ENCODE measurements at places on chromosomes 5 and 9. TPM values are rescaled to one million over a fixed set of nuclear protein-coding genes. Genes with fewer than 3 reads are reported as not detected.

Gene PTGER4
- total RNA-seq = 8.0 TPM

Gene LCN1
- total RNA-seq = not detected

Gene ESM1
- total RNA-seq = 0.17 TPM

Gene CTXN3
- not detected for total RNA-seq

Gene PSAT1
- total RNA-seq = 74.2 TPM

Gene PCDHGC3
- total RNA-seq = 11.0 TPM

Gene PCDHA6
- 9.3 TPM for total RNA-seq

Gene TOMM5
- total RNA-seq = 132 TPM

DNA sequence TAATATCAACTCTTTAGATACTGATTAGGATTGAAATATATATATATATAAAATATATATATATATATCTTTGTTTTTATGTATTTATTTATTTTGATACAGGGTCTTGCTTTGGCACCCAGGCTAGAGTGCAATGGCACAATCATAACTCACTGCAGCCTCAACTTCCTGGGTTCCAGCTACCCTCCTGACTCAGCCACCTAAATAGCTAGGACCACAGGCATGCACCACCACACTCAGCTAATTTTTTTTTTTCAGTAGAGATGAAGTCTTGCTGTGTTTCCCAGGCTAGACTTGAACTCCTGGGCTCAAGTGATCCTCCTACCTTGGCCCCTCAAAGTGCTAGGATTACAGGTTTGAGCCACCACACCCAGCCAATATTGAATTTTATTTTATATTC, 20.6 kb upstream of the CDH6 start:
- H3K4me1 ChIP-seq = no peaks in the 10 kb centered on the region
- H3K4me3 ChIP-seq = no peak overlapping the region
- H3K27me3 ChIP-seq = no peaks in the 10 kb centered on the region
- H3K27ac ChIP-seq = no peak overlapping the region
- DNase-seq = no peak
- H3K36me3 ChIP-seq = no peaks in the 10 kb centered on the region

GRCh38 chr5:143933451-143933850, 121.5 kb downstream of the HMHB1 start:
- peaks cover 5% of the 10 kb centered on the region for H3K4me1 ChIP-seq
- H3K27me3 ChIP-seq = no peaks in the 10 kb centered on the region
- H3K4me3 ChIP-seq = no peak overlapping the region
- H3K27ac ChIP-seq = peak overlapping the region; percentile 62

DNA sequence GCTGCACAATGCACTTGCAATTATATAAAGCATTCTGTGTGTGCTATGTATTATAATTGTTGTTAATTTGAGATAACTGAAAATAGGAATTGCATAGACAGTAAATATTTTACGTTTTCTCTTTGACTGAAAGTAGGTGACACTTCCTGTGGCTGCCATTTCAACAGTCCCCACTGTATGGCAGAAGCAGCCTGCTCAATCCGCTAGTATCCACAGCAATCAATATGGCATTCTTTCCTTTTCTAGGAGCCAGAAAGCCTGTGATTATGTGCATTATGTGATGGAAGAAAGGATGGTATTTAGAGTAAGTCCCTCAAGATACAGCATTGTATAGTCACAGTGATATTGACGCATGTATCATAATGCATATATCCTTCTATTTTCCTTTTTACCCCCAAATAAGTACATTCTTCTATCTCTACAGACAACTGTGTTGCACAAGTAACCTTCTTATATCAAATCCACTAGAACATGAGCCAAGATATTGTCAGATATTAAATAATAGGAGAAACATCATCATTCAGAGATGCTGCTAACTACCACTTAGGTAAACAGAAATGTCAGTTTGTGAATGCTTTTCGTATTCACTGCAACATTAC, 59.7 kb downstream of the CARTPT start:
- peaks cover 6% of the 10 kb centered on the region for H3K27me3 ChIP-seq
- no peak for DNase-seq
- no peak overlapping the region for H3K27ac ChIP-seq
- H3K36me3 ChIP-seq = no peaks in the 10 kb centered on the region
- H3K4me3 ChIP-seq = no peak overlapping the region

GRCh38 chr5:107157809-107158208, 512.9 kb downstream of the EFNA5 start:
- H3K36me3 ChIP-seq = no peaks in the 10 kb centered on the region
- no peak overlapping the region for H3K27ac ChIP-seq
- DNase-seq = no peak
- H3K4me3 ChIP-seq = no peak overlapping the region
- peaks cover 15% of the 10 kb centered on the region for H3K4me1 ChIP-seq

DNA sequence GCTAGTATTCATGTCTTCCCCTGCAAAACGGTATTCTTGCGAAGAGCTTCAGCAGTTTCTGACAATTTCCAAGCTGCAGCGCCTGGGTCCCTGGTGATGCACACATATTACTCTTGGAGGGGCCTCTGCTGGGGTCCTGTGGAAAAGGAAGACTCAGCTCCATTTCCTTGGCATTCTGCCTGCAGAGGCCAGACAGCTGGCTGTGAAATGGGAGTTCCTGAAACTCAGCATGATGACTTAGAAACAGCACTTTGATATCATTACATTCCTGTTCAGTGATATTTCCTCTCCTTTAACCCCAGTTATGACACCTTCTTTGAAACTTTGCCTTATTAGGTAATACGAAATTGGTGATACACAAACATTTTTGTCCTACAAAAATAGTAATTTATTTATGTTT, 98.5 kb downstream of the APBA1 start:
- peaks cover 12% of the 10 kb centered on the region for H3K27me3 ChIP-seq
- DNase-seq = no peak
- H3K36me3 ChIP-seq = no peaks in the 10 kb centered on the region

DNA sequence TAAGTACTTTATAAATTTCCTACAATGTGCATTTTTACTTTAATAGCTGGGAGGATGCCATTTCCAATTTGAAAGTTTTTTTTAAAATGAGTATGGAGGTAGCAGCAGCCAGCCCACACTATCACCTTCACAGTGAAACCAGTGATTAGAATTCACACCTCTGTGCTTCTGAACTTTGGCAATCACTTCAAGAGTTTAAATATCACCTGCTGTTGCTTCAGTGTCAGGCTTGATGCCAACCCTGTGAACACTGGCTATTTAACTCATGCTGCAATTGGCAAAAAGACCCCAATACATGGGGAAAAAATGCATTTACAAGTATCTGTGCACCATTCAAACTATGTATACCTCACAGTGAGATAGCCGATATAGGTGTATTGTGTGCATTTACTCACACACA, 57.4 kb downstream of the CDK5RAP2 start:
- H3K4me1 ChIP-seq = no peaks in the 10 kb centered on the region
- H3K27me3 ChIP-seq = no peaks in the 10 kb centered on the region
- H3K27ac ChIP-seq = no peak overlapping the region
- H3K36me3 ChIP-seq = peaks cover 47% of the 10 kb centered on the region
- no peak for DNase-seq

DNA sequence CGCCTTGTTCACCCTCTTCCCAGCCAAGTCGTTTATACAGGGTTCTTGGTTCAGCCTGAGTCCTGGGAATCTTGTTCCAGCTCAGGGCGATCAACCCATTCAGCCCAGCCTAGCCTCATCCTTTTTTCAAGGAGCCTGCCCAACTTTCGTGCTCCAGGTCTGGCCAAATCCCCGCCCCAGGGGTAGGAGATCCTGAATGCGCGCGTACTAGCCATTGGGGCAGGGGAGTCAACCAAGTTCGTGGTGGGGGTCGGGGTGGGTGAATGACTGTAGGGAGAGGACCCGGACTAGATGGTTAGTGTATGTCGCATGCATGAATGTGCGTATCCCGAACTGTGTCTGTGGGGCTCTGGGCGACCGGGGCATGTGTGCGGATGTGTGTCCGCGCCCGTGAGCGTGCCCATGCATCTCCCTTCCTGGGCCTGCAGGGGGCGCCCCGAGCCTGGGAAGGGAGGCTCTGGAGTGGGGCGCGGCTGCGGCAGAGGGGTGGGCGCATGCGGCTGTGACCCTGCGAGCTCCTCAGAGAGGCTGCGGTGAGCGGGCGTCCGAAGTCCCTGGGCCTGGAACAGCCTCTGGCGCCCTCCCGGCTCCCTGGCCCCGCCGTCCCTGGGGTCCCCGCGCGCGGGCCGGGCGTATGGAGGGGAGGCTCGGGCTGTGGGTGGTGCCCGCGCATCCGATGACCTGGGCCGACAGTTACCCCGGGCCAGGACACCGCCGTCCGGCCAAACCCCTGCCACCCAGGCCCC, 8.7 kb downstream of the CCL21 start:
- H3K4me3 ChIP-seq = peak overlapping the region; percentile 86
- H3K4me1 ChIP-seq = peaks cover 5% of the 10 kb centered on the region
- peaks cover 38% of the 10 kb centered on the region for H3K27me3 ChIP-seq
- H3K36me3 ChIP-seq = no peaks in the 10 kb centered on the region

GRCh38 chr9:136886610-136887597, 588 bp downstream of the TRAF2 start:
- no peaks in the 10 kb centered on the region for H3K27me3 ChIP-seq
- DNase-seq = no peak
- H3K4me3 ChIP-seq = peak overlapping the region; percentile 89
- peaks cover 5% of the 10 kb centered on the region for H3K4me1 ChIP-seq
- peak overlapping the region; percentile 77 for H3K27ac ChIP-seq

- H3K27ac ChIP-seq = peak overlapping the region; percentile 8
- no peak overlapping the region for H3K4me3 ChIP-seq
- H3K4me1 ChIP-seq = peaks cover 23% of the 10 kb centered on the region
- no peaks in the 10 kb centered on the region for H3K27me3 ChIP-seq
- H3K36me3 ChIP-seq = no peaks in the 10 kb centered on the region
Measured at GRCh38 chr5:66884564-66885243, 288.5 kb downstream of the MAST4 start.

GRCh38 chr5:51381761-51382474, 1.3 kb upstream of the ISL1 start:
- no peak for DNase-seq
- peak overlapping the region; percentile 95 for H3K4me3 ChIP-seq
- H3K36me3 ChIP-seq = no peaks in the 10 kb centered on the region
- peak overlapping the region; percentile 86 for H3K27ac ChIP-seq

DNA sequence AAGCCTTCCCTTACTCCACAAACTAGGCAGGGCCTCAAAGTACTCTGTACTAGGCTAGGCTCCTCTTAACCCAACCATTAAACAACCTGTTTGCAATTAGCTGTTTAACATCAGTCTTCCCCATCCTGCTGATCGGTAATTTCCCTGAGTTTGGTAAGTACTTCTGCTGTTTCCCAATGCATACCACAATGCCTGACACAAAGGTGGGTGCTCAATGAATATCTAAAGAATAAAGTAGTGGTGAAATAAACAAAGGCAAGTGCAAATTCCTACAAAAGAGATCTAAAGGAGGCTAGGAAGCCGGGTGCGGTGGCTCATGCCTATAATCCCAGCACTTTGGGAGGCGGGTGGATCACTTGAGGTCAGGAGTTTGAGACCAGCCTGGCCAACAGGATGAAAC, 25.0 kb downstream of the FBXW2 start:
- no peak overlapping the region for H3K4me3 ChIP-seq
- H3K27me3 ChIP-seq = no peaks in the 10 kb centered on the region
- H3K27ac ChIP-seq = no peak overlapping the region
- no peak for DNase-seq

- H3K27ac ChIP-seq = no peak overlapping the region
- no peaks in the 10 kb centered on the region for H3K36me3 ChIP-seq
- H3K4me1 ChIP-seq = no peaks in the 10 kb centered on the region
- H3K27me3 ChIP-seq = no peaks in the 10 kb centered on the region
Measured at GRCh38 chr9:89891591-89892304, 286.9 kb downstream of the GADD45G start.

- no peaks in the 10 kb centered on the region for H3K36me3 ChIP-seq
- peaks cover 4% of the 10 kb centered on the region for H3K4me1 ChIP-seq
- DNase-seq = peak; percentile 66
- no peak overlapping the region for H3K27ac ChIP-seq
- no peaks in the 10 kb centered on the region for H3K27me3 ChIP-seq
- H3K4me3 ChIP-seq = no peak overlapping the region
Measured at GRCh38 chr9:136045595-136046553, 49.2 kb downstream of the NACC2 start.

GRCh38 chr5:143159031-143159430, 244.5 kb downstream of the NR3C1 start:
- no peaks in the 10 kb centered on the region for H3K27me3 ChIP-seq
- peaks cover 23% of the 10 kb centered on the region for H3K4me1 ChIP-seq
- H3K27ac ChIP-seq = no peak overlapping the region
- no peak overlapping the region for H3K4me3 ChIP-seq

GRCh38 chr5:74206579-74207550, 433.7 kb downstream of the ENC1 start:
- H3K27me3 ChIP-seq = no peaks in the 10 kb centered on the region
- no peak for DNase-seq
- H3K27ac ChIP-seq = peak overlapping the region; percentile 13
- H3K4me3 ChIP-seq = no peak overlapping the region
- no peaks in the 10 kb centered on the region for H3K36me3 ChIP-seq
- peaks cover 9% of the 10 kb centered on the region for H3K4me1 ChIP-seq

DNA sequence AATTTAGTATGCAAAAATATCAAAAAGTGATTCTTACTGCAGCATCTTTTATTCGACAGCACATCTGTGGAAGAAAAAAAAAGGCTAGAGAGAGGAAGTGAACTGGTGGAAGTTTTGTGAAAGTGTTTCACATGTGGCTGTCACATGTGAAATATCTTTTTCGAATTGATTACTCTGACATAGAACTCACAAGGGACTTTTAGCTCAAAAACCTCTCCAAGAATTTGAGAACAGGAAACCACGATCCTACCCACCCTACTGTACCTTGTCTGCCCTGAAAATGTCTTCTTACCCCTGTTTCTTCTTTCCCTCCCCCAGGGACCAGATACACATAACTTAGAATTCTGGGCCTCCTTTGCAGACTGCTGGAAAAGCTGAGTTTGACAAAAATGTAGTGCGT, 106.5 kb upstream of the PRRC1 start:
- no peaks in the 10 kb centered on the region for H3K36me3 ChIP-seq
- no peak for DNase-seq
- no peak overlapping the region for H3K4me3 ChIP-seq

- DNase-seq = no peak
- H3K36me3 ChIP-seq = no peaks in the 10 kb centered on the region
- H3K4me1 ChIP-seq = peaks cover 10% of the 10 kb centered on the region
- no peak overlapping the region for H3K27ac ChIP-seq
- no peaks in the 10 kb centered on the region for H3K27me3 ChIP-seq
Measured at GRCh38 chr5:11266331-11266730, 505.3 kb upstream of the DAP start.

- DNase-seq = no peak
- peaks cover 2% of the 10 kb centered on the region for H3K27me3 ChIP-seq
- no peak overlapping the region for H3K4me3 ChIP-seq
- H3K4me1 ChIP-seq = no peaks in the 10 kb centered on the region
Measured at GRCh38 chr9:105679257-105680022, 14.9 kb upstream of the TMEM38B start.

GRCh38 chr5:108607421-108607820, 140.3 kb upstream of the FER start:
- peaks cover 10% of the 10 kb centered on the region for H3K27me3 ChIP-seq
- H3K4me3 ChIP-seq = no peak overlapping the region
- no peaks in the 10 kb centered on the region for H3K36me3 ChIP-seq
- no peak for DNase-seq
- H3K4me1 ChIP-seq = peaks cover 9% of the 10 kb centered on the region
- peak overlapping the region; percentile 23 for H3K27ac ChIP-seq

All from type B pancreatic cell (in vitro differentiated cells).